ENCODE measurements at places on chromosomes 4 and X. TPM values are rescaled to one million over a fixed set of nuclear protein-coding genes. Genes with fewer than 3 reads are reported as not detected.
A peak's percentile ranks its signal among the peaks of the same experiment; 100 is the strongest.

PCDH18 gene
- 3.4 TPM for total RNA-seq

PABPC1L2B gene
- total RNA-seq: not detected

SLC49A3 gene
- total RNA-seq: not detected

PPP3CA gene
- total RNA-seq: 0.06 TPM

DNA sequence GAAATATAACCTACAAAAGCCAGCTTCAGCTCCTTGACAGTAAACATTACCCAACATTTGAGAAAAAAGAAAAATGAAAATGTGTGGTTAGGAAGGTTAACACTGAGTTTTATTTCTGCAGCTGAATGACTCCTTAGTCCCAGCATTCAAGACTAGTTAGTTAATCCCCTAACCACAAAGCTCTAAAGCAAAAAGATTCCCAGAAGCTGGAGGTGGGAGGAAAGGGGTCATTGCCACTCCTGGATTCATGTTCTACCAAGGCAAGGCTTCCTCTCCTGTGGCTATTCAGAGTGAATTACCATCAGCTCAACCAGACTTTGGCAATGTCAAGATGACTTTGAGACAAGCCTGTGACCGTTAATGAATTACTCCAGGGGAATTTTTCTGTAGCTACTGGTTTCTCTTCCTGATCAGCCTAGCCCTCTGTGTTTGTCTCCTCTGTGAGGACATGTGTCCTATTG lies 63.6 kb downstream of the HADH start:
- no peak for DNase-seq

DNA sequence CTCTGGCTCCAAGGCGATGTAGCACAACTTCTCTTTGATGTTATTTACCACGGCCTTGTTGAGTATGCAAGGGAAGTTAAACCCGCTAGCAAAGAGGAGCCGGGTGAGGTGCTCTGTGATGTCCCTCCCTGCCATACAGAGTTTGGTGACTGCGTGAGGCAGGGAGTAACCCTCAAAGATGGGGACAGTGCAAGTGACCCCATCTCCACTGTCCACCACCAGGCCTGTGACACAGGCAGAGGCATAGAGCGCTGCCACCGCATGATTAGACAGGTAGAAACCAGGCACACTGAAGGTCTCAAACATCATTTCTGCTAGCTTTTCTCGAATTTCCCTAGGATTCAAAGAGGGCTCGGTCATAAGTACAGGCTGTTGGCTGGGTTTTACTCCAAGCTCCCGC lies 677 bp downstream of the ACTRT1 start:
- DNase-seq: no peak

DNA sequence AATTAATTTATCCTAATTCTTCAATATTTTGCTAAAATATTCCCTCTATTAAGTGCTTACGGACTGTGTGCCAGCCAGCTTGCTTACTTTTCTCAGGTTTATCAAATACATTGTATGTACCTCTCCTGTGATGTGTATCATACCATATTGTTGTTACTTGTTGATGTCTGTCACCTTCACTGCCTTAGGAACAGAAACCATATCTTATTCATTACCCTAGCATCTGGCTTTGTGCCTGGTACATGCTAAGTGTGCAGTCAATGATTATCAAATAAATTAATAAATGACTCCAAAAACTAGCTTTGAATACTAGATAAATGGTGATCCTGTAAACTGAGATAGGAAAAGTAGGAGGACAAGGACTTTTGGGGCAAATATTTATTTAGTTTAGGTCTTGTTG lies 6.9 kb downstream of the CLCN3 start:
- no peak for DNase-seq

DNA sequence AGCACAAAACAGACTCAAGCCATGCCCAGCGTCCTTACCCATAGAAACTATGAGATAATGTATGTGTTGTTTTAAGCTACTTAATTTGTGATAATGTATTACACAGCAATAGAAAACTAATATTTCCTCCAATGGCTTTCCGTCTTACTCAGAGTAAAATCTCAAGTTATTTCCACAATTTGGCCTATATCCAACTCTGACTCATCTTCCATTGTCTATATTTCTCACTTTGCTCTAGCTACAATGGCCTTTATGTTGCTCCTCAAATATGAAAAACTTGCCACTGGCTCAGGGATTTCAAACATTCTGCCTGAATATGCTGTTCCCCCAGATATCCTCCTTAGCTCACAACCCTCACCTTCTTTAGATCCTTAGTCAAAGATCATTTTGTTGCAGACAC lies 31.6 kb downstream of the IQCM start:
- DNase-seq: no peak

DNA sequence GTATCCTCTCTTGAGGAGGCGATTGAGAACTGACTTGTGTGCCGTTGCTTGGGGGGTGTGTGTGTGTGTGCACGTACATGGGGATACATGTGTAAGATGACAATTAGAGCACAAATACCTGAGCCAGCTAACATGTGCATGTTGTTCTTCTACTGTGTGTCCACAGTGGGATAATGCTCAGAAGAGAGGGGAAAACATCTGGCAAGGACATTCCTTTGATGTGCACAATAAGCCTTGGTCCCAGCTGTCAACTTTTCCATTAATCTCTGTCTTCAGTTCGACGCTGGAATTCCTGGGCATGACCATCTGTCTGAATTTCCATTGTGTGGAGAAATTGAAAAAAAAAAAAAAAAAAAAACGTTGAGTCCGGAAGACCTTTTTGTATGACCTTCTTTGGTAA lies 592.0 kb upstream of the GALNTL6 start:
- DNase-seq: no peak

DNA sequence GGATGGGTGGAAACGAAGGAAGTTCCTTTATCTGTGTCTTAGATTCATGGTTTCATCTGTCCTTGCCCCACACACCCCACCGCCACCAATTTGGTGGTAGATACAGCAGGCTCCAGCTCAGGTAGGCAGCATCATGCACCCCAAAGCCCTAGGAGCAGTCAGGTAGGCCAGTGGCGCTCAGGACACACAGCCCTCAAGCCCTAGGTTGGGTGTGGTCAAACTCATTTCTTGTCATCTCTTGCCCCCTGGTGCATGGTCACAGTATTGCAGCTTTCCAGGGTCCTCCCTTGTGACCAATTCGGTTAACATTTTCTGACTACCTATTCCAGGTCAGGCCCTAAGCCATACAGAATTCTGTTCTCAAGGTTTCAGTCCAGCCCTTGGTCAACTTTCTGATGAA lies 14.5 kb upstream of the PRRG3 start:
- peak; percentile 3 for DNase-seq

- DNase-seq: no peak
Measured at GRCh38 chr4:140126261-140126660, 27.7 kb downstream of the MAML3 start.

DNA sequence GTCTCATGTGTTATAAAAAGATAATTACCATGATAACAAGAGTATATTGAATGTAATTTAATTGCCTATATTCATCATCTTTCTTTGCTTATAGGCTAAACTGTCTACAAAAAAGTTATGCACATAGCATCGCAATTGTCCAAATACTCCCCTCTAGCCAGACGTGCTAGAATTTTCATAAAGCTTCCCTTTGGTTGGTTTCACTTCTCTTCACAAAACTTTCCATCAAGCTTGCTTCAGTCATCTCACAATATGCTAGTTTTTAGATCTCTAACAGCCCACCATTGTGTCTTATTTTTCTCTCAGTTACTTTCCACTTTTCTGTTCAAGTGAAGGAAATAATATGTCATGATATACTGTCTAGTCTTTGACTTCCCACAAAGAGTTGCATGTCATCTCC lies 448.3 kb upstream of the SPANXN1 start:
- DNase-seq: no peak

DNA sequence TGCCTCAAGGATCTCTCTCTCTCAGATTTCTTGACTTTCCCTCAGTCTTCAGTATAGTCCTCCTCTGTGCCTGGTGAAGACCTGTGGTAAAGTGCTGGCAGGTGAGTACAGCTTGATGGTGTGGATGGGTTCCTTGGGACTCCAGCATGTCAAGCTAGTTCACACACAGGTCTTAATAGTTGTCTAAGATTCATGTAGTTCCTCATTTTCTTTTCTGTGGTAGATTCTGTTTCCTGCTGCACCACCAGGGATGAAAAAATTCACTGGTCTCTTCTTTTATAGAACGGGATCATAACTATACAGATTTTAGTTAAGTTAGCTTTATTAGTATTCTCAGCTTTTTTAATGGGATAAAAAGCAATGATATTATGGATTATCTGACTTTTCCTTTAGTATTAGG lies 32.5 kb upstream of the PAQR3 start:
- DNase-seq: no peak

GRCh38 chr4:75142850-75143249 lies 209.9 kb downstream of the PARM1 start:
- no peak for DNase-seq

DNA sequence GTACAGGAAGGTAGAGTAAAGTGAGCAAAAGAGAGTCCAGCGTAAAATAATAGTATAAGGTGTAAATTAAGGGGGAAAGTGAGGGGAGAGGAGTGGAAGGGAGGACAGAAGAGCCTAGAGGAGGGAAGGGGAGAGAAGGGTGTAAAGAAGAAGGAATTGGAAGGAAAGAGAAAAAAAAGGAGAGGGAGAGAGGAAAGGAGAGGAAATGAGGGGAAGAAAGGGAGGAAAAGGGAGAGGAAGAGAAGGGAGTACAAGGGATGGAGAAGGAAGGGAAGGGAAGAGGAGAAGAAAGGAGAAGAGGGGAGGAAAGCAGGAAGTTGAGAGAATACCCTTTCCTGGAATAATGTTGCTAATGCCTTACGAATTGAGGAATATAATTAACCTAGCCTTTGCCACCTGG lies 3.3 kb upstream of the FAT4 start:
- no peak for DNase-seq

DNA sequence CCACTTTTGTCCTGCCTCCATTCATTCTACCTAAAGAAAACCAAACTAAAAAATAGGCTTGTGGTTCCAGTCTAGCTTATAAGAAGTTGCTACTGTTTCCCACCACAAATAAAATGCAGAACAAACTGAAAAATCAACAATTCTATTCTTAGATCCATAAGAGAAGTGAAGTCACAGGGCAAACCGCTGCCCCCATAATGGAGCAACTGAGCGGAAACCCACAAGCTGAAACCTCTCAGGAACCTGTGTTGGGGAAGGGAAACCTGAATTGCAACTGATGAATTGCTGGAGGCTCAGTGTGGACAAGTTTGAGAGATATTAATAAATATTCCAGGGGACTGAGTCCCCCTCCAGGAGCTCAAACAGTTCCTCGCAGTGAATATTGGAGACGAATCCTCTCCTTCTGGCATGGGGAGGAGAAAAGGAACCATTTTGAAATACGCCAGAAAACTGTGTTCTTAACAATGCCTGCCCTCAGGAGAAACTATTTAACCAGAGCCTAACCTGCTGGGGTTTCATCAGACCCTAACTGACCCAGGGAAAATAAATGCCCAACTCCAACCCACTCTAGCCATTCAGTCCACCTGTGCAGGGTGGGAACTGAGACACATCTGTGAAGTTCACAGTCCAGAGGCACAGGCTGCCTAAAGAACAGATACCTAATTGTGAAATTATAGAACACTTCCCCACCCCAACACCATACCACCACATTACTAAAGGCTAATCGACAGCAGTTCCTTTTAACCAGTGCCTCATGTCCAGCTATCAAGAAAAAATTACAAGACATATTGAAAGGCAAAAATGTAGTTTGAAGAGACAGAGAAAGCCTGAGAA lies 22.8 kb upstream of the SH3RF1 start:
- DNase-seq: no peak

DNA sequence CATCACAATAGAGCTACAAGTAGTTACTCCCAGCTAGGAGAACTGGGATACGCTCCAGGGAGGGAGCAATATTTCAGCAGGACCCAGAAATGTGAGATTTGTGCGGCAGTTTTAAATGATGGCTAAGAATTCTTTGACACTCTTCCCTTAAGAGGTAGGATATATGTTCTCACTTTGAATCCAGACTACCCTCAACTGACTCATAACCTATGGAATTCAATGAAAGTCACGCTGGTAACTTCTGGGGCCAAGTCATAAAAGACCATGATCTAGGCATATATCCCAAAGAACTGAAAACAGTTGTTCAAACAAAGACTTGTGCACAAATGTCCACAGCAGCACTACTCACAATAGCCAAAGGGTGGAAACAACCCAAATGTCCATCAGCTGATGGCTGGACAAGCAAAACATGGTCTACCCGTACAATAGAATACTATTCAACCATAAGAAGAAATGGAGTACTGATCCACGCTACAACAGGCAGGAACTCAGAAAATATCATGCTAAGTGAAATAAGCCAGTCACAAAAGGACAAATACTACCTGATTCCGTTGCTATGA lies 10.5 kb downstream of the CD99L2 start:
- no peak for DNase-seq

DNA sequence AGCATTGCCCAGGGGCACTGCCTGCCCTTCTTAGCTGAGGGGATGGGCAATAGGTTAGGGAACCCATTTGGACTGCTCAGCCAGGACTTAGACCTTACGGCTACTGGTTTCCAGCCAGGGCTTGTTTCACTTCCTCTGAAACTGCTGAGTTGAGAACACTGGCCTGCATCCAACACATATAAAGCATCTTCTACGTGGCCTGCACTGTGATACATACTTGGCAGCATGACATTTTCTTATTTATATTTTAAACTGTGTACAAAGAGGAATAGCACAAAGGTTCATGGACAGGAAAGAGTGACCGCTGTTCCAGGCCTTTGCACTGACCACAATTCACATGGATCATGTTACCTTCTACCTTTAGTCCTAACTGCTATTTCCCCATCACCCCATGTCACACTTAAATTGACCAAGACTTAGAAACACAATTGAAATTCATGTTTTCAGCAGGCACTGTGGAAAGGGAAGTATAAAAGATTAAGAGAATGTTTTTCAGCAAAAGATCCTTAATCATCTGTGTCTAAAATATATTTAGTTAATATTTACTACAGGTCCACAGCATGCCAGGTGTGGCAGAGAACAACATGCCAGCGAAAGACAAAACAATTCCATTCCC lies 43.7 kb downstream of the NLGN4X start:
- no peak for DNase-seq

GRCh38 chr4:141797966-141798365 lies 161.6 kb downstream of the IL15 start:
- DNase-seq: no peak

GRCh38 chr4:83606898-83607297 lies 71.0 kb downstream of the GPAT3 start:
- no peak for DNase-seq

GRCh38 chrX:136616987-136617685 lies 30.8 kb upstream of the CD40LG start:
- DNase-seq: no peak
